ENCODE measurements at places on chromosomes 1 and 21.

GRCh38 chr1:116246174-116246573 lies 126.9 kb upstream of the ATP1A1 start:
- DNase-seq, result no peak

DNA sequence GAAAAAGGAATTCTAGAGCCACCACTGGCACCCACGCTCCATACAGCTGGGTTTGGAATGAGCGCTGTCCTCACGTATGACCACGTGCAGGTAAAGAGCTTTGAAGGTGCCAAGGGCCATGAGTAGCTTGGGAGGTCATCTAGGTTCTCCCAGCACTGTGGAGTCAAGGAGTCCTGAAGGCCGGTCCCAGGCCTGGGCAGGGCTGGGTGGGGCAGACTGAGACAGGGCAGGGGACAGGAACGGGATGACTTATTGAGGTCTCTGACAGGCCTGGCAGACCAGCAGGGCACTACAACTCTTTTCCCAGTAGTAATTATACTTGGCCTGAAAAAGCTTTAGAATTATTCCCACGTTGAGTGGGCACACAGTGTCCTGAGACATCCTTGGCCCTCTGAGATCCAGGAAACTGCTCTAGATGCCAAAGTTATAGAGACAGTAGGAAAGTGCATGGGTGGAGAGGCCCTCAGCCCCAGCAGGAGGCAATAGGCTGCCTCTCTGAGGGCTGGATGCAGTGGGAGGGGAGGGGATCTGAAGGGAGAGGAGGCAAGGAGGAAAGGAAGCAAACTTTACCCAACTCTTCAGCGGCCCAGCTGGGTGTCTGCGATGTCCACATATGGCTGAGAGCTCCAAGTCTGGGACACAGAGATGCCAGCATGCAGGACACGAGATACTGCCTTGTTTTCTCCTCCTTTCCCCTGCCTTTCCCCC lies 1.8 kb upstream of the CDA start:
- DNase-seq, result no peak

DNA sequence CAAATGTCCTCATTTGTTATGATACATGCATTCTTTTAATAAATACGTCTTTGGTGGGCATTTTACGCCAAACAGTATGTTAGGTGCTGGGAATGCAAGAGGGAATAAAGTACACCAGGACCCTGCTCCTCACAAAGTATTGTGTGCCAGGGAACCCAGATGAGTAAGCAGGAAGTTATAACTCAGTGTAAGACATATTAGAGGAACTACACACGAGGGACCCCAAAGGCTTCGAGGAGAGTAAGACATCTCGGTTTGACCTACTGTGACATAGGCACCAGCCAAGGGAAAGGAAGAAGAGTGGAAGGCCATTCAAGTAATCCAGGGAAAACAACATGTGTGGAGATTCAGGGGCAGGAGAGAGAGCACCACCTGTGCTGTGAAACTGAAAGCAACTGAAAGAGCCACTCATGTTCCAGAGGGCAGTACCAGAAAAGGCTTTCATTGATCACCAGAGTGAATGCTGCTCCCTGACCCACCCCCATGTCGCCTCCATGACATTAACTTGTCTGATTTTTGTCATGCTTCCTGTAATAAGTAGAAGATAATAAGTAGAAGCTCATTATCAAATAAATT lies 542.5 kb upstream of the PKN2 start:
- DNase-seq, result no peak

GRCh38 chr1:52551507-52552235 lies 1.2 kb downstream of the TUT4 start:
- peak; percentile 6 for DNase-seq

- peak; percentile 96 for DNase-seq
Observed at GRCh38 chr1:109805486-109806165, 41.9 kb upstream of the EPS8L3 start.

- DNase-seq, result no peak
Observed at GRCh38 chr1:30316056-30316455, 407.3 kb downstream of the MATN1 start.

GRCh38 chr1:109255097-109255651 lies 5.8 kb downstream of the CELSR2 start:
- no peak for DNase-seq

GRCh38 chr1:175865041-175865766 lies 121.8 kb upstream of the TNR start:
- DNase-seq, result no peak

GRCh38 chr1:32334274-32334861 lies 1.7 kb downstream of the MARCKSL1 start:
- DNase-seq, result no peak

- DNase-seq, result peak; percentile 5
Observed at GRCh38 chr1:147337040-147337630, 94.7 kb downstream of the CHD1L start.

GRCh38 chr21:26563856-26564503 lies 9.1 kb downstream of the CYYR1 start:
- no peak for DNase-seq

- no peak for DNase-seq
Observed at GRCh38 chr1:44707112-44707881, 23.7 kb downstream of the RNU5D-1 start.

DNA sequence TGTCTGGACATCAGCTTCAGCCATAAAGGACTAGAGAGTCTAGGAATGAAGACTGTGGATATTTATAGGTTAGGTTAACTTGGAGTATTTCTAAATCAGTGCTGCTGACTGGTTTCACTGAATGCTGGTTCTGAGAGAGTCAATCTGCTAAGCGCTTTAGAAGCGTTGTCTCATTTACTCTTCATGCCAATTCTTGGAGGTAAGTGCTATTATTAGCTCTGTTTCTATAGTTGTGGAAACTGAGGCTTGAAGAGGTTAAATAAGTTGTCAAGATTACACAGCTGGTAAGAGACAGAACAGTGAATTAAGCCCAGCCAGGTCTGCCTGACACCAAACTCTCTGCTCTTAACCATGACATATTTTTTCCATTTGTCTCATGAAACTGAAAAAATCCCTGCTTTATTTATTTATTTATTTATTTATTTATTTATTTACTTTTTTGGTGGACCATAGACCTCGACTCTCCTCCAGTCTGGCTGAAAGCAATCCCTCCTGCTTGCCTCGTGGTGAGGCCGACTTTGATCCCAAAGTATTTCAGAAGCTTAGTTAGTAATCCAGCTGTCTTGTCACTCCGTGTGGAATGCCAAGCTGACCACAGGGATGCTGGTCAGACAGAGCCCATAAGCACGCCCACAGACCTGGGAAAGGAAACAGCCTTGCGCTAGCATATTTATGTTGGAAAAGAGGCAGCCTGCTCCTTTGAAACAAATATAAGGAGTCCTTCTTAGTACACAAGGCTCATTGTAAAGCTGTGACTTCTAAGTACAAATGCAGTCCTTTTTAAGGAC lies 16.9 kb downstream of the NTMT2 start:
- peak; percentile 99 for DNase-seq

DNA sequence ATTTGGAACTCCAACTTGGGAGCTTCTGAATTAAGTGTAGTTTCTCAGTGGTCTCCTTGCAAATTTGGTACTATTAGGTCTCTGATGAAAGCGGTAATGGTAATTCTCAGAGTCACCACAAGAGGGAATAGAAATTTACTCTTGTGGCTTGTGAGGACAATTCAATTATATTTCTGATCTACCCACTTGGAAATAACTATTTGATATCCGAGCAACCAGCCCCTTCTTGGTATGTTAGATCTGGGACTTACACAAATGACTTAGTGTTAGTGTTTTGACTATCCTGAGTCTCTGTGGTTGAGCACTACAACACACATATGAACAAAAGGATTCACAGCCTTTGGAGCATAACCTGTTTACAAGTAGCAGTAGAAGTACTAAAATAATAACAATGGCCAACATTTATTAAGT lies 68.1 kb downstream of the RPS6KA1 start:
- peak; percentile 77 for DNase-seq

DNA sequence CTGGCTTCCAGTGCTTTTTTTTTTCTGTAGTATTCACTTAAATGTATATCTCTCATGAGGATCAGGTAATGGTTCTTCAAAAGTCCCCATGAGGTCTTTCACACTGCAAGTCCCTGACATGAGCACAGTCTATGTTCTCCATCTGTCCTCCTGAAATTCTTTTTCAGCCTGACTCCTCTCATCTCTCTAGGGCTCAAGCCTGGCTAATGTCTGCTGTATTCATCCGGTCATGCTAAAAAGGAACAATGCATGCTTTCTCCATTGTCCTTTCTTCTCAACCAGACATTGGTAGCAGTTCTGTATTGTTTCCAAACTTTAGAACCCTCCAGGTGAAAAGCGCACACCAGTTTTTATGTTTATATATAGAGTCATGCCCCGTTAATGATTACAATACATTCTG lies 368.3 kb upstream of the OLFM3 start:
- DNase-seq, result no peak

GRCh38 chr1:44043176-44044070 lies 12.2 kb upstream of the SLC6A9 start:
- DNase-seq, result no peak

DNA sequence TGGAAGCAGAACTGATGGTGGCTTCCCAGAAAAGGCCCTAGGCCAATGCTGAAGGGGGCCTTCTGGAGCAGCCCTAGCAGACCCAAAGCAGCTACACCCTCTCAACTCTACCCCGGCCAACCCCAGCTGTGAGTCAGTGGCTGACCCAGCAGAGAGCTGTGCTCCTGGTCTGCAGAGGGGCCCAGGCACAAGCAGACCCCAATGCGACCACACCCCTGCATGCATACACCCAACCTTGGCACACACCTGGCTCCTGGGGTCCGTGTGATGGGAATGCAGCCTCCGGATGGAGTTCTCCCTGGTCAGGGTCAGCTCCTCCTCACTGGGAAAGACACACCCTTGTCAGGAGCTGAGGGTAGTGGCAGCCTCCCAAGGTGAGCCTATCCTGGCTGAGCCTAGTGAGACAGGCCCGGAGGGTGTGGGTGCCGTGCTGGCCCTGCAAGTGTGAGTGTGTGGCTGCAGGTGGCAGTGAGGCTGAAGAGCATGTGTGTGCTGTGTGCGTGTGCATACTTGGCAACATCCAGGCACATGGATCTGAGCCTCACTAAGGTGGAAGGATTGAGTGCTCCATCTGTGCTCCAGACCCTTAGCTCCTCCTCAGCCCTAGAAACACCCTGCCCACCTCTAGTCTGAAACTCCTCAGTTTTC lies 3.9 kb upstream of the ARHGAP30 start:
- no peak for DNase-seq

- DNase-seq, result peak; percentile 63
Observed at GRCh38 chr1:109649491-109649914, 6.4 kb upstream of the GSTM4 start.

DNA sequence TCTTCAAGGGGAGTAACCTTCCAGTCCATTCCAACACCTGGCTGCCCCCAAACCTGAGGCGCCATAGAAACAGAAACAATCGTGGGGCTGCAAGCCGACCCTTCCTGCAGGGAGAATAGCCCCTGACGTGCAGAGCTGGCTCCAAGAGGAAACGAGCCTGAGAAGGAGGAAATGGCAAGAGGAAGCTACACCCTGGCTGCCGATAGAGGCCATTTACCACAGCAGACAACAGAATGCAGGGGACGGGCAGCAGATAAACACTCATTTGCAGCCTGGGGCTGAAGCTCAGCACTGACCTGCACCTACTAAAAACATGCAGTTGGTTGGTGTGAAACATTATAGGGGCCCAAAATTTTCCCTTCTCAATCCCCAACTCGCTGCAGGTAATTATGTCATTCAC lies 8.7 kb upstream of the TDRD10 start:
- DNase-seq, result no peak

Measured in myocyte (in vitro differentiated cells).